Activated CD4-positive, alpha-beta T cell treated with anti-CD3 and anti-CD28 coated beads, Interleukin-2, amount 50 U/mL, for 16 hours (primary cell): ENCODE measurements at places on chromosomes 1 and 21.

GRCh38 chr1:198232940-198233675 lies 76.3 kb downstream of the NEK7 start:
- no peak for DNase-seq

DNA sequence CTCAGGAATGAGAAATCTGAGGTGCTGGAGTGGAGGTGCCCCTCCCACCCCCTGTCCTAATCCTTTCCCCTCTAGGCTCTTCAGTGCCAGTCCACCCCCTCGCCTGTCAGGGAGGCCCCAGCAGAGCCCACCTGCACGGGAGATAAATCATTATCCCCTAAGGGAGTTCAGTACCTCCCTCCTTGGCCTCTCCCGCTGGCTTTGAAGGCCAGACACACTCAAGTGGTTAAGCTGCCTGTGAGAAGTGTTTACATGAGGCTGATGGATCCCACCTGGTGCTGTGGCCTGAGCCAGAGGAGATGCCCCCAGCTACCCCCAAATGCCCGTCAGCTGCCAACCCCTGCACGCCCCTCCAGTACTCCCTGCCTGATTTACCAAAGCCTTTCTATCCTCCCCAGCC lies 3.7 kb downstream of the RSPO1 start:
- no peak for DNase-seq

- DNase-seq, result no peak
Observed at GRCh38 chr1:218394416-218394815, 49.3 kb downstream of the TGFB2 start.

DNA sequence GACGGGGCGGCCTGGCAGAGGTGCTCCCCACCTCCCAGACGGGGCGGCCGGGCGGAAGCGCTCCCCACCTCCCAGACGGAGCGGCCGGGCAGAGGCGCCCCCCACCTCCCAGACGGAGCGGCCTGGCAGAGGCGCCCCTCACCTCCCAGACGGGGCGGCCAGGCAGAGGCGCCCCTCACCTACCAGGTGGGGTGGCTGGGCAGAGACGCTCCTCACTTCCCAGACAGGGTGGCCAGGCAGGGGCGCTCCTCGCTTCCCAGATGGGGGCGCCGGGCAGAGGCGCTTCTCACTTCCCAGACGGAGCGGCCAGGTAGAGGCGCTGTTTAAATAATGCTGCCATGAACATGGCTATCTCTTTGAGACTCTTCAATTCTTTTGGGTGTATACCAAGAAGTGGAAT lies 43.7 kb upstream of the ATP6V1G3 start:
- no peak for DNase-seq

DNA sequence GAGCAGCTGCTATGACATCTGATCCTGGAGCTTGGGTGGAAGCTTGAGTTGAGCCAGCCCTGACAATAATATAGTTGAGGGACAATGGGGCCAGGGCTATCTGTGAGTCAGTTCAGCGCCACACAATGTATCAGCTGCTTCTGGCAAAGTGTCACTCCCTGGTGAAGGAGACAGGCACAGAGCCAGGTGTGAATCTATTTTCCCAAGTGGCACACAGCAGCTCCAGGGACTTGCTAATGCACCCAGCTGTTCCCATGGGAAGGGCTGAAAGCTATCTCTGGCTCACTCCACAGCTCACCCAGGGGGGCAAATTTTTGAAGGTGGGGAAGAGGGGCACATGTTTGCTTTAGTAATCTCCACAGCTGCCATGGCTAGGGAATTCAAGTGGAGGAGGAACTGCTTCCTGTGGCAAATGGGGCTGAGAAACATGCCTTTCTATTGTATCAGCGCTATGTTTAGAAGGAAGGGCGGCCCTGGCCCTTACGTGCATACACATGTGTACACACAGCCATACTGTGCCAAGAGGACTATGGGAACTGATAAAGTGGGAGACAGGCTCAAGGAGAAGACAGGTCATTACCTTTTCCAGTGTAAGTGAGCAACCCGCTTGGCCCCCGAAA lies 2.2 kb downstream of the CYB5R1 start:
- no peak for DNase-seq

- no peak for DNase-seq
Observed at GRCh38 chr21:28779914-28780313, 212.8 kb downstream of the LTN1 start.
